ENCODE measurements at places on chromosomes 11 and 22. TPM values are rescaled to one million over a fixed set of nuclear protein-coding genes. Genes with fewer than 3 reads are reported as not detected.

- peaks cover 3% of the 10 kb centered on the region for H3K4me1 ChIP-seq
- no peak for DNase-seq
- H3K27ac ChIP-seq: no peak overlapping the region
- H3K27me3 ChIP-seq: no peaks in the 10 kb centered on the region
Measured at GRCh38 chr11:75035911-75036565, 47.3 kb downstream of the NEU3 start.

GRCh38 chr11:108498816-108499408, 728 bp upstream of the POGLUT3 start:
- H3K27me3 ChIP-seq: peaks cover 4% of the 10 kb centered on the region
- no peak for DNase-seq
- H3K27ac ChIP-seq: peak overlapping the region; percentile 95
- peaks cover 16% of the 10 kb centered on the region for H3K4me1 ChIP-seq
- H3K36me3 ChIP-seq: peaks cover 19% of the 10 kb centered on the region

- H3K27me3 ChIP-seq: no peaks in the 10 kb centered on the region
- peaks cover 8% of the 10 kb centered on the region for H3K4me1 ChIP-seq
- H3K27ac ChIP-seq: no peak overlapping the region
- H3K36me3 ChIP-seq: peaks cover 45% of the 10 kb centered on the region
Measured at GRCh38 chr11:61372659-61373420, 10.7 kb downstream of the TMEM138 start.

- H3K27ac ChIP-seq: no peak overlapping the region
- H3K27me3 ChIP-seq: peaks cover 2% of the 10 kb centered on the region
- no peaks in the 10 kb centered on the region for H3K36me3 ChIP-seq
- H3K4me3 ChIP-seq: no peak overlapping the region
- peaks cover 2% of the 10 kb centered on the region for H3K4me1 ChIP-seq
Measured at GRCh38 chr22:43848366-43849171, 13.7 kb downstream of the SULT4A1 start.

- peaks cover 9% of the 10 kb centered on the region for H3K4me1 ChIP-seq
- no peak for DNase-seq
- no peak overlapping the region for H3K4me3 ChIP-seq
- H3K27ac ChIP-seq: no peak overlapping the region
Measured at GRCh38 chr11:126359431-126360048, 4.1 kb downstream of the ST3GAL4 start.

GLB1L3 gene
- total RNA-seq: 5.2 TPM

DNA sequence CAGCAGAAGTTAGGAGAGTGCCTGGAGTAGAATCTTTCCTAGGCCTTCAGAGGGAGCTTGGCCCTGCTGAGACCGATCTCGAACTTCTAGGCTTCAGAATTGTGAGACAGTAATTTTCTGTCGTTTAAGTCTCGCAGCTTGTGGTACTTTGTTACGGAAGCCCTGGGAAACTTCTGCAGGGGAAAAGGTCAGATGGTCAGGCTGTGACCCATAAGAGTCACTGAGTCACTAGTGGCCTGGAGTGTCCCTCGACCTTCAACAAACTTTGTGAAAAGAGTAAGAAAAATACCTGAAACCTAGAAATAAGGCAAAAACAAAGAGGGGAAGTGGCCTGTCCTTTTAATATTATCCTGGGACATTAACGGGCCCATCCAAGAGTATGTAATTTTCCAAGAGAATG, 34.6 kb downstream of the CSNK2A3 start:
- H3K27me3 ChIP-seq: peaks cover 2% of the 10 kb centered on the region
- no peaks in the 10 kb centered on the region for H3K36me3 ChIP-seq
- H3K27ac ChIP-seq: no peak overlapping the region
- no peaks in the 10 kb centered on the region for H3K4me1 ChIP-seq
- no peak overlapping the region for H3K4me3 ChIP-seq
- DNase-seq: no peak

BIK gene
- total RNA-seq: 1.8 TPM

MMP11 gene
- 2.1 TPM for total RNA-seq

SPTBN2 gene
- total RNA-seq: 1.3 TPM

DNA sequence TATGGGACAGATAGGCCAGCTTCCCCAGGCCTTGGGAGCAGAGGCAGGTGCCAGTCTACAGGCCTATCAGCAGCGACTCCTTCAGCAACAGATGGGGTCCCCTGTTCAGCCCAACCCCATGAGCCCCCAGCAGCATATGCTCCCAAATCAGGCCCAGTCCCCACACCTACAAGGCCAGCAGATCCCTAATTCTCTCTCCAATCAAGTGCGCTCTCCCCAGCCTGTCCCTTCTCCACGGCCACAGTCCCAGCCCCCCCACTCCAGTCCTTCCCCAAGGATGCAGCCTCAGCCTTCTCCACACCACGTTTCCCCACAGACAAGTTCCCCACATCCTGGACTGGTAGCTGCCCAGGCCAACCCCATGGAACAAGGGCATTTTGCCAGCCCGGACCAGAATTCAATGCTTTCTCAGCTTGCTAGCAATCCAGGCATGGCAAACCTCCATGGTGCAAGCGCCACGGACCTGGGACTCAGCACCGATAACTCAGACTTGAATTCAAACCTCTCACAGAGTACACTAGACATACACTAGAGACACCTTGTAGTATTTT, 26.6 kb upstream of the L3MBTL2 start:
- no peak for DNase-seq
- peak overlapping the region; percentile 71 for H3K27ac ChIP-seq
- peaks cover 19% of the 10 kb centered on the region for H3K4me1 ChIP-seq
- H3K4me3 ChIP-seq: no peak overlapping the region
- H3K36me3 ChIP-seq: peaks cover 44% of the 10 kb centered on the region
- no peaks in the 10 kb centered on the region for H3K27me3 ChIP-seq

APOL1 gene
- 38.4 TPM for total RNA-seq

GRCh38 chr11:119860561-119861094, 131.6 kb upstream of the NECTIN1 start:
- no peak overlapping the region for H3K4me3 ChIP-seq
- no peak for DNase-seq
- H3K36me3 ChIP-seq: no peaks in the 10 kb centered on the region
- peaks cover 15% of the 10 kb centered on the region for H3K27me3 ChIP-seq
- no peaks in the 10 kb centered on the region for H3K4me1 ChIP-seq

IGF2 gene
- total RNA-seq: not detected

DNA sequence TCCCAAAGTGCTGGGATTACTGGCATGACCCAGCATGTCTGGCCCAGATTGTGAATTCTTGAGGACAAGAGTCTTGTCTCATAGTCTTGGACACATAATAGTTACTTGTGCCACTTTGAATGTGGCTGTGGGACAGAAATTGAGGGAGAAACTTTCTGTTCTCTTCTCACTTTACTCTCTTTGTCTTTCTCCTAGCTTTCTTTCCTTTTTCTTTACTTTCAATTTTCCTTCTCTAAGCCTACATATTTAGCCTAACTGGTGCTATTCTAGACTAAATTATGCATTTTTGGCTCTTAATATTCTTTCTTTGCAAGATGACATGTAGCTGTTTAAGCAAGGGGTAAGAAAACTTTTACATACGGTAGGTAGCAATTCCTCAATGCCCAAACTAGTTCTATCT, 33.2 kb downstream of the HORMAD2 start:
- H3K36me3 ChIP-seq: peaks cover 18% of the 10 kb centered on the region
- no peak overlapping the region for H3K27ac ChIP-seq
- no peak for DNase-seq
- H3K4me1 ChIP-seq: peaks cover 50% of the 10 kb centered on the region

DNA sequence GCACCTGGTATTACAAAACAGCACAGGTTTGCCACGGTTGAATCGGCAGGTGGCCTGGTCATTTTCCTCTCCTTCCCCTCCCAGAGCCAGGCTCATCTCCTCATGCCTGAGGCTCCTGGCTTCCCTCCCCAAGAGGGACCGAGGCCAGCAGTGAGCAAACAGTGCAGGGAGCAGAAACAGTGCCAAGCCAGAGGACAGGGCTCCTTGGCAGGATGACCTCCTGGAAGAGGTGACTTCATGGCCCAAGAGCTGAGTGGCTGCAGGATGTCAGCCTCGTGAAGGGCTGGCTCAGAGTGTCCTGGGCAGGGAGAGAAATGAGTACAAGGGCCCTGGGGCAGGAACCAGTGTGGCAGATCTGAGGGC, 22.8 kb upstream of the PPFIA1 start:
- peaks cover 7% of the 10 kb centered on the region for H3K27me3 ChIP-seq
- no peak for DNase-seq
- H3K4me1 ChIP-seq: no peaks in the 10 kb centered on the region

DNA sequence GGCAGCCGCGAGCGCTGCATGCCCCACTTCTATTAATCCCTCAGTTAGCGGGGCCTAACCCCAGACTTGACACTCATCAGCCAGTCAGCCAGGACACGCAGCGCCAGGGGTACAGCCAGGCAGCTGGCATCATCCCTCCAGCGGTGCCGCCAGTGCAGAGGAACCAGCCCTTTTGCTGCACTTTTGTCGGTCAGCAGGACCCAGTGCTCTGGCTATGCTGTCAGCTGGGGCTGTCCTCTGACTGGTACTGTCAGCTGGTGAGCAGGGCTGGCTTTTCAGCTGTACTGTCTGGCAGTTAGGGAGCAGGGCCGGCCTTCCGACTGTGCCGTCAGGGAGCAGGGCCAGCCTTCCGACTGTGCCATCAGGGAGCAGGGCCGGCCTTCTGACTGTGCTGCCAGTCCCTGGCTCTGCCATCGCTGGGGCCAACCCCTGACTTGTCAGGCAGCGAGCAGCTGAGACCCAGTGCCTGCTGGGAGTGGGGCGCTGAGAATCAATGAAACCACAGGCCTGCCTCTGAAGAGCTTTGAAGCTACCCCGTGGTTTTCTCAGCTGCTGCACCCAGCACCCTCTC, 115.4 kb downstream of the KIAA1671 start:
- H3K4me1 ChIP-seq: peaks cover 67% of the 10 kb centered on the region
- peak; percentile 82 for DNase-seq
- peaks cover 2% of the 10 kb centered on the region for H3K36me3 ChIP-seq
- peak overlapping the region; percentile 97 for H3K27ac ChIP-seq
- H3K4me3 ChIP-seq: peak overlapping the region; percentile 86

DNA sequence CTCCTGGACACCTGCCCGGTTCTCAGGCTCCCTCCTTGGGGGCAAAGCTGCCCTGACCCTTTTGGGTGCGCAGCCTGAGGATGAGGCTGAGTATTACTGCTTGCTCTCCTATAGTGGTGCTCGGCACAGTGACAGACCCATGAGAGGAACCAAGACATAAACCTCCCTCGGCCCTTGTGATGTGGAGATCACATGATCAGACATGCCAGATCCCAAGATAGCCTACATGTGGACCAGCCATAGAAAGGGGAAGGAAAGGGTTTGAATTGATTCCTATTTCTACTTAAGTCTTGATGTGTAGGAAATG, 125.3 kb downstream of the VPREB1 start:
- H3K4me3 ChIP-seq: no peak overlapping the region
- H3K4me1 ChIP-seq: no peaks in the 10 kb centered on the region
- H3K27ac ChIP-seq: no peak overlapping the region

GRCh38 chr22:45163099-45163450, 650 bp upstream of the NUP50 start:
- H3K4me3 ChIP-seq: peak overlapping the region; percentile 100
- H3K36me3 ChIP-seq: peaks cover 24% of the 10 kb centered on the region
- H3K4me1 ChIP-seq: peaks cover 47% of the 10 kb centered on the region
- H3K27ac ChIP-seq: peak overlapping the region; percentile 94
- DNase-seq: no peak
- H3K27me3 ChIP-seq: no peaks in the 10 kb centered on the region

DNA sequence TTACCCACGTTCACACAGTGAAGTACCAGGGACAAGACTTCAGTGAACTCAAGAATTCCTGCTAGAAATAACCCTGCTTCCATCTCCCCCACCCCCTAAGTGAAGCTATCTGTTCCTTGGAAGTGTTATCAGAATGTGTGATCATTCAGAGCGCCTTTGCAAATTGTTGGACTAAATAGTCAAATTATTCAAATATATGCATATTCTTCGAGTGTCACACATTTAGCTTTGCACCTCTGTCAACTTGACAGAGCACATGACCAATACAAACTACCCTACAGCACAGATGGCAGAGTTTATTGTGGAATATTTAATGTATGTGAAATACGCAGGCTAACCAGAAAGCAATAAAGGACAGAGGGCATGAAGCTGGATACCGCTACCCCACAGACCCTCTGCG, 2.6 kb upstream of the BDNF start:
- no peak overlapping the region for H3K4me3 ChIP-seq
- peaks cover 71% of the 10 kb centered on the region for H3K27me3 ChIP-seq
- no peaks in the 10 kb centered on the region for H3K36me3 ChIP-seq
- no peak for DNase-seq
- H3K4me1 ChIP-seq: peaks cover 21% of the 10 kb centered on the region

DNA sequence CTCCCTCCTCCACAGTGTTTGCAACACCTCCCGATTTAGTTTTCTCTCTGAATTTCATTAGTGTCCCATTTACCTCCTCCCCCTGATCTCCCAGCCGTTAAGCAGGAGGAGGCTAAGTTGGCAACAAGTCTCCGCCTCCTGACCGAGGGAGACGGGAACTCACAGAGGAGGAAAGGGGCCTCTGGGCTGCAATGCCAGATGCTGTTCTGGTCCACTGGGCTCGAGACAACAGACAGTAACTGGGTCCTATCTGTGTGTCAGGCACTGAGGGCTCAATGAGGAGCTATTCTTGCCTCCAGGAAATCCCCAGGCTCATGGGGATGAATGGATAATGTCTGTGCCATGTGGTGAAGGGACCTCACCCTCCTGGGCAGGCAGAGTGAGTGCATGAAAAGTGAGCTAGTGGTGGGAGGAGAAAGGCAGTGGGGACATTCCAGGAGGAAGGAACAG, 228.1 kb downstream of the TENM4 start:
- no peak for DNase-seq
- H3K36me3 ChIP-seq: no peaks in the 10 kb centered on the region
- H3K27me3 ChIP-seq: peaks cover 2% of the 10 kb centered on the region

- peaks cover 33% of the 10 kb centered on the region for H3K27me3 ChIP-seq
- H3K36me3 ChIP-seq: peaks cover 2% of the 10 kb centered on the region
- no peak for DNase-seq
- H3K4me3 ChIP-seq: no peak overlapping the region
Measured at GRCh38 chr11:6323291-6323905, 3.1 kb upstream of the CAVIN3 start.

DNA sequence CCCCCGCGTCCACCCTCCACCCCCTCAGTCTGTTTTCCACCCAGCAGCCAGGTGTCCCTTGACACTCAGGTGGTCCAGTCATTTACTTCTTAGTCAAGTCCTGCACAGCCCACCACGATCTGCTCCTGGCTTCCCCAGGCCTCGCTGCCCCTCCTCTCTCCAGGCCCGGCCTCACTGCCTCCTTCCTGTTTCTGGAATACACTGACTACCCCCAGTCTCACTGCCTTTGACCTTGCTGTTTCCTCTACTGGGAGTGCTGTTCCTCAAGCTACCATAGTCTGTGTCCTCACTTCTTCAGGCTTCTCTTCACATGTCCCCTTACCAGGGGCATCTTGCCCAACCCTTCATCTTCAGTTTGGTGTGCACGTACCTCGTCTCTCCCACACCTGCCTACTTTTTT, 7.4 kb downstream of the MCM5 start:
- peaks cover 36% of the 10 kb centered on the region for H3K36me3 ChIP-seq
- H3K27me3 ChIP-seq: no peaks in the 10 kb centered on the region
- H3K4me1 ChIP-seq: peaks cover 42% of the 10 kb centered on the region
- H3K27ac ChIP-seq: peak overlapping the region; percentile 13
- DNase-seq: no peak
- H3K4me3 ChIP-seq: no peak overlapping the region

Data from activated naive CD8-positive, alpha-beta T cell treated with anti-CD3 and anti-CD28 coated beads, Interleukin-2, amount 10 ng/mL, durations not matched to agents 7 days and 5 days (primary cell).